Motor neuron (in vitro differentiated cells): ENCODE measurements at places on chromosomes 7 and 10. TPM values are rescaled to one million over a fixed set of nuclear protein-coding genes. Genes with fewer than 3 reads are reported as not detected.

Gene NXPH1
- 0.15 TPM in 1 of 2 replicates, not detected in the other for total RNA-seq

- no peak for ATAC-seq
These were observed 11.8 kb upstream of the TSPAN12 start for GRCh38 chr7:120869700-120870099.

Gene CALHM1
- total RNA-seq = 0.29 and 0.30 TPM in 2 replicates

GRCh38 chr10:131059881-131060280 is 251.6 kb downstream of the TCERG1L start:
- ATAC-seq = no peak

DNA sequence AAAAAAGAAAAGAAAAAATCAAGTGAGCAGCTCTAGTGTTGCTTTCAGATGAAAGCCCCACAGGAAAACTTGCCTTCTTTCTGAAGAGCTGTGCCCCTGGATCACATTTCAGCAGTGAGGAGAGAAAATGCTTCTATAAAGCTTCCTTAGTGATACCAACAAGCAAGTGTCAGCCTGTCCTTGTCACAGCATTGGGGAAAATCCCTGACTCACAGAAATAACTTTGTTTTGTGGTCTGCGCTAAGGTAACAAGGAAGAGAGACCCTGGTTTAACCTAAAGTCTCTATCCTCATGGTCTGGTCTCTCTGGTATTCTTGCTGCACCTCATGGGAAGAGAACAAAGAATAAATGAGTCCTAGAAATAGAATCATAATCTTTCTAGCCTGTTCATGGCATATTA is 885.2 kb upstream of the SORCS1 start:
- ATAC-seq = no peak

- ATAC-seq = no peak
These were observed 24.6 kb downstream of the HIPK2 start for GRCh38 chr7:139753081-139753692.

DNA sequence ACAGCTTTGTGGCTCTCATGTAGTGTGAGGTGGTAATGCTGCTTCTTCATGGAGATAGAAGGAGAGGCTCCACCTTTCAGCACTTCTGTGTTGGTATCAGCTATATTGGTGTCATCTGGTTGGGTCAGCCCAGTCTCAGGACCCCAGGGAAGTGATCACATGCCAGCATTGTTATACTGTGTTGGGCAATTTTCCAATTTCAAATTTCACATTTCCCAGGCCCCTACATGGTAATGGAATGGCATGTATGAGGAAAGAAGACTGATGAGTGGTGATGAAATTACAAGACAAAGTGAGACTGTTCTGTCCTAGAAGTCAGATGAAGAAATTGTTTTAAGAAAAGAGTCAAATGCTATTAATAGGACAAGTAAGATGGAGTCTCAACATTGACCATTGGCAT is 3.7 kb upstream of the AKR1C3 start:
- ATAC-seq = no peak

DNA sequence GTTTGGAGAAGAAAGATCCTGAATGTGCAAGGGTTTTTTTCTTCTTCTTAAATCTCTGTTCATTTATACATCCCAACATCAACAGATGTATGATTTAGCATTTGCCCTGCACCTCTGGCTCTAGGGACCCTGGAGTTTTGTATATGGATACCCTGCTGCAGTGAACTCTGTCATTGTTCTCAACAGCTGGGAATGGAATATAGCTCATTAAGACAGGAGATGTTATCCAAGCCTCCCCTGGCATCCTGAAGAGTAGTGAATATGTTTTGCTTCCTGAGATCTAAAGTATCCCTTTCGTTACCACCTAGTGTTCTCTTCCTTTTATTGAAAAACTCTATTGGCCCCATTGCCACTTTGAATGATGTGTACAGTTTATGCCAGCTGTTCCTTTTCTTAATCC is 275.9 kb downstream of the EXOC4 start:
- ATAC-seq = no peak

GRCh38 chr10:4470231-4470835 is 355.7 kb upstream of the AKR1E2 start:
- no peak for ATAC-seq

DNA sequence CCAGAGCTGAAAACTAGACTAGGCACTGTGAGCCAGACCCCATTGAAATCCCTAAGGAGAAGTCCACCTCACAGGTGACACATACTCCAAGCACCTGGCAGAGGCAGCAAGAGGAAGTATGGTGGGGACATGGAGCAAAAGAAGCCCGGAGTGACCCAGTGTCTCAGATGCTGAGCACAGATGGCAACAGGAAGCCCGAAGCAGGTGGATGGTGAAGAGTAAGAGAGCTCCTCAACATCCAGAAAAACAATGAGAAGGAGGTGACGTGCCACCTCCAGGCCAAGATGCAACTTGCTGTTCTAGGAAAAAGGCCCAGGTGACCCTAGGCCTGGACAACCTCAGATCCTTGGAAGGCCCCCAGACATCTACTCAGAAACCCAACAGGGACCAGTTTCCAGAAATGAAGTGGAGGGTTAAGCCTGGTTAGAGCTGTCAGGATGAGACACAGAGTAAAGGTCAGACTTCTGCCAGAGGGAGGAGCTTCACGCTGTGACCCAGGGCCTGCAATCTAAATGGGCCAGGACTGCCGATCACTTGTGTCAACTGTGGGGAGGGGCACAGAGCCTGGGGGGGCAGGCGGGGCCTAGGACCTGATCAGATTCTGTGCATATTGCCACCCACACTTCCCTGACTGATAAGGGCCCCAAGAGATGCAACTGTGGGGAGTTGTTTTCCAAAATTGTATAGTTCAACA is 2.4 kb upstream of the COBL start:
- no peak for ATAC-seq

DNA sequence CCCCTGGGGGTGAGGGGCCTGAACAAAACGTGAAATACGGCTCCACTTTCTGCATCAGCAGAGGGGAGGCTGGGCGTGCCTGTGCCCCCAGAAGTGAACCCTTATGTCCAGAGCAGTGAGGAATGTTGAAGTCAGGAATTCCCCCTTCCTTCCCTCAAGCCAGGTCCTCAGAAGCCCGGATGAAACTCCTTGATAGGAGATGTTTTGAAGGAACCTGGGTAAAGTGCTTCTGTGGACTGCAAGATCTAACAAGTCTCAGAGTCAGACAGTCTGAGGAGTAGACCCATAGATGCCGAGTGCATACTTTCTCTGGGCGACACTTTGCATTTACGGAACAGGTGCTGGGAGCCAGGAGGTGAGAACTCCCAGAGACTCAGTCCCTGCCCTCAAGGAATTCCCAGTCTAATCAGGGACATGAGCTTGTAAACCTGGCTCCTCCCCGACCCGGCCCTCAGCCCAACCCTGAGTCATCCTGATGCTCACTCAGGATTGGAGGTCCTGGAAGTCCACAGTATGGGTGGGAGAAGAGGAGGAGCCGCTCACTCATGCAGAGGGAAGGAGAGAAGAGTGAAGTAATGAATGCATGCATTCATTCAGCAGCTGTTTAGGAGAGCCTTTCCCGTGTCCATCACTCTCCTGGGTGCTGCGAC is 179.5 kb upstream of the ITGB1 start:
- no peak for ATAC-seq

GRCh38 chr10:91590142-91590903 is 42.5 kb downstream of the PPP1R3C start:
- ATAC-seq = no peak

Gene TWIST1
- 0.78 and 1.3 TPM in 2 replicates for total RNA-seq

GRCh38 chr10:66717231-66717981 is 208.4 kb upstream of the LRRTM3 start:
- no peak for ATAC-seq

- ATAC-seq = no peak
These were observed 25.2 kb downstream of the PHTF2 start for GRCh38 chr7:77823787-77824186.

DNA sequence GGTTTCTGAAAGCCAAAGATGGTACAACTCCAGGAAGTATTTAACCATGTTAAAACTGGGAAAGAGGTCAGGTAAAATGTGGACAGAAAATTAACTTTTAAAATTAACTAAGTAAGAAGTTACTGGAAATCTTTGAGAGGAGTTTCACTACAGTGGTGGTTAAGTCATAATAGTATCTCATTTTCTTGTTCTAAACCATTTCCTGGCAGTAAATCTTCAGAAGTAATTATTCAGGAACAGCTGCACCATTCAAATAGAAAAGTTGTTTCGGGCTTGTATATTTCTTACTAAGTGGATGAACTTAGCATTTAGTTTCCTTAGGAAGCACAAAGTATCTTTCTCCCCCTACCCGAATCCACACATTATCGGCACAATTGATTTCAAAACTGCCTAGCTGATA is 27.1 kb downstream of the COPG2 start:
- ATAC-seq = no peak

Gene NEURL1
- total RNA-seq = 9.5 and 11.7 TPM in 2 replicates
